ENCODE measurements at places on chromosomes 13 and 19.

DNA sequence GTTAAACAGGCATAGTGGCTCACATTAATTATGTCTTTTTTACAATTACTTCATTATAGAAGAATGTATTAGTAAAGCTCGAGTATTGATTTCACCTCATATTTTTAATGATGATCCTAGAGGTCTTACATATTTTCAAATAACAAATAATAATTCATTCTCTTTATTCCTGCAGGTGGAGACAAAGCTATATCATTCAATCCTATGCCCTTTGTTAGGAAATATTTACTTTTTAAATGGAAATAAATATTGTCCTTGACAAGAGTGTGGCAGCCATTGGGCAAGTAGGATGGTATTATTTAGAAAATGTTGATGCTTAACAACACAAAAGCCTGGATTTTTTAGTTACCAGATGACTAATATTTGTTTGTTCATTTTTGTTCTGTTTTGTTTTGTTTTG is 127.6 kb downstream of the COG6 start:
- peak; percentile 27 for DNase-seq

DNA sequence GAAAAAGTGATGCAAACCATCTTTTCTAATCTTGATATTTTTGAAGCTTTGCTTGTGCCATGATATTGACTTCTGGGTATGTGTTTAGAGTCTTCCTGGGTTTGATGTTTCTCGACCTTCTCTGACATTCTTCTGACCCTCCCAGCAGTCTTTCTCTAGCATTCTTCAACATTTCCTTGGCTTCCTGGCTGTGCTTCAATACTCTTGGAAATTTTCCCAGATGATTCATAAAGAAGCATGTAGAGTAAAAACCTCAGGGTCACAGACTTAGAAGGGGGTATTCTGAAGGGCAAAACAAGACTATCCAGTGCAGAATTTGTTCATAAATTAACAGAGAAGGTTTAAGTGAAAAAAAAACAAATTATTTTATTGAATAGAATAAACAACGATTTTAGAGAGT is 946.3 kb upstream of the PCDH9 start:
- DNase-seq, result no peak

GRCh38 chr19:49879243-49879963 is 1.9 kb downstream of the TBC1D17 start:
- peak; percentile 64 for DNase-seq

DNA sequence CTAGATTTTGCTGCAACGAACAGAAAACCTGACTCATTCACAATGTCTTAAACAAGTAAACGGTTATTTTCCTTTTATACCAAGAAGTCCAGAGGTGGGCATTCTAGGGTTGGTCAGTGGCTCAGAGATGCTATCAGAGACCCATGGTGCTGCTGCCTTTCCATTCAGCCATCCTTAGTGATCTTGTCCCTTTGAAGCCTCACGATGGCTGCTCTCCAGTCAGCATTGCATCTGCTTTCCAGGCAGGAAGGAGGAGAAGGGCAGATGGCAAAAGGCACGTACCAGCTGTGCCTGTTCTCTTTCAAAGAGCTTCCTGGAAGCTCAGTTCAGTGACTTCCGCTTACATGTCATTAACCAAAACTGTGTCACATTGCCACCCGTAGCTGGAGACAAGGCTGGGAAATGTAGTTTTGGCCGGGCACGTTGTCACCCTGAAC is 30.1 kb downstream of the WDFY2 start:
- DNase-seq, result peak; percentile 64

DNA sequence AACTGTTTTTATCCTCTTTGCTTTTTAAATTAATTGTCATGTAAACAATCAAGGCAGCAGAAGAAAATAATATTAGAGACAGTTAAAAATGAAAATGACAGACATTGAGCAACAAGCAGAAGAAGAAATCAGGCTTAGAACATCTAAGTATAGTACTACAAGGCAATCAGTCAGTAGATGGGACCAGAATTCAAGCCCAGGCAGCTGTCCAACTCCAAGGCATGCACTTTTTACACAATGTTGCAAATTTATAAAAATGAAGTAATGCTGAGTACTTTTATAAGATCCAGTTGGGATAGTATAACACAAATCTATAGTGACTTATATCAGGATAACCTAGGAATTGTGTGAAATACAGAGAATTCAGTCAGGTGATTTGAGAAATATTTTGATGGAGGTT is 2815.8 kb downstream of the PCDH9 start:
- DNase-seq, result no peak

DNA sequence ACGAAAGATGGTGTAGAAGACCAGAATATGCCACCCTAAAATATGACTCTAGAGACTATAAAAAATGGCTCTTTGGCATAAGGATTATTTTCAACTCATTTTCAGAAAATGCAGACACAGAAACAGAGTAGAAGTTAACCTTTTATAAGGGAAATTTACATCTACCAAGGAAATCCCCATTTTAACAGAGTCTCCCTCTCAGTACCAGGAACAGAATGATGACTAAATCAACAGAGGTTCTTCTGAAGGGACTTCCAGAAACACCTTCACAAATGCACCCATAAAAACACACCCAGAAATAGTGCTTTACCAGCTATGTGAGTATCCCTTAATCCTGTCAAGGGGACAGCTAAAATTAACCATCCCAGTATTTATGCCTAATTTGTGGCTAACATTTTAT is 29.1 kb downstream of the PLPP2 start:
- no peak for DNase-seq

DNA sequence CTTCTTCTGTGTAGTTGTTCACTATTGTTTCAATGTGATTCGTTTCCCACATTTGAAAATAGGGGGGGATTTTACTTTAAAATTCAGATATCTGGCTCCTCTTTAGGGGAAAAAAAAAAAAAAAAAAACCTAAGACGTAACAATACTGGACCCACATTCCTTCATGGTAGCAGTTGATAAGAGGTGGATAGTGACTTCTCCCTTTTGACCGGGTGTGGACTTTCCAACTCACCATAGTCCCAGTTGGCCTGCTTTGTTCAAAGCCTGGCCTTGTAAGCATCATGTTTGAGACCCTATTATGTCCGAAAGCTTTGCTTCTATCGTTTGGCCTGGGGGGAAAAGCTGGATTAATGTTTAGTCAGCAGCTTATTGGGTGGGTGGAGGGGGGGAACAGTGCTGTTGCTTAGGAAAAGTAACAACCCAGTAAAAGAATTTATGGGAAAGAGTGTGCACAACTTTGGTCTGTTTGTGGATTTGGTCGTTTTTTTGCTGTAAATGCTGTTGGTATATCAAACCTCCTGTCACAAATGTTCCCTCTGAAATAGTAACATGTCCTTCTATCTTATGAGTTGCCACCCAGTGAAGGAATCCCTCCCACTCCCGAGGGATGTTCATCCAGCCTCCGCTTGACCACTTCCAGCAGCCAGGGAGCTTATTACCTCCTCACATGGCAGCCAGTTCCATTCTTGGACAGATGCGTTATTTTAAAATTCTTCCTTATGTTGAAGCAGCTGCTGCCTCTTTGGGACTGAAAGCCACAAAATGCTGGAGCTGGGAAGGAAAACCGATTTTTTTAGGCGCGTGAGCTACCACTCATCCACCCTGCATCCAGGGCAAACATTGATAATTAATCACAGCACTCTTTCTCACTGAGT is 10.4 kb downstream of the SAMD4B start:
- peak; percentile 43 for DNase-seq

DNA sequence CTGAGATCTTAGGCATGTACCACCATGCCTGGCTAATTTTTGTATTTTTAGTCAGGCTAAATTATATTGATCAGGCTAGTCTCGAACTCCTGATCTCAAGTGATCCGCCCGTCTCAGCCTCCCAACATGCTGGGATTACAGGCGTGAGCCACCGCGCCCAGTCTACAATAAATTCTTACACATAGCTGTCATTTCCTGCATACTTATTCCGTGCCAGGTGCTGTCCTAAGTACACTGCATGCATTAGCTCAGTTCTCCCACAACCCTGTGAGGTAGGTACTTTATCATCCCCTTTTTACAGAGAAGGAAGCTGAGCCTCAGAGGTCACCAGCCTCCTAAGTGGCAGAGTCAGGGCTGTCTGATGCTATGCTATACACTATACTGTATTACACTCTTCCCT is 7.2 kb upstream of the RHPN2 start:
- DNase-seq, result no peak

DNA sequence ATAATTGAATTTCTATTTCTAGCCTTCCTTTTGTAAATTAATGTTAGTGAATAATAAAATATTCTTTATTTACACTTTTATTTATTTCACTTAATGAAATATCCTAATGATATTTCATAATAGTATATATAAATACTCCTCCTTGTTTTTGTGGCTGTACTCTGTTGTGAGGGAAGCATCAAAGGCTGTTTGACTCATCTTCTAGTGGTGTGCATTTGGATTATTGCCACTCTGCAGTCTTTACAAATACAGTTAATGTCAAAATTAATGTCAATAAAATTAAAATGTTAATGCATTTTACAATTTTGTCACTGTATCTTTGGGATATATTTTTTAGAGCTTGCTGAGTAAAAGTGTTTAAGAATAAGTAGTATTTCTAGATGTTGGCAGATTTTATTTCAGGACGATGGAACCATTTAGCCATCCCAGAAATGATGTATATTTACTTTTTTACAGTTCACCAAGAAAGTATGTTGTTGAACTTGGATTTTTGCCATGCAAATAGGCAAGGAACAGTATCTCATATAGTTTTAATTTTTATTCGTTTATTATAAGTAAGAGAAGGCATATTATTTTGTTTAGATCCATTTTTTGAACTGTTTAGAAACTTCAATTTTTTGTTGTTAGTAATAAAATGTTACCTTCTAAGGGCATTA is 281.2 kb upstream of the SLITRK6 start:
- no peak for DNase-seq

GRCh38 chr13:109384491-109385241 is 401.7 kb downstream of the IRS2 start:
- DNase-seq, result no peak

GRCh38 chr19:52941941-52942385 is 18.7 kb upstream of the ZNF888 start:
- peak; percentile 71 for DNase-seq

DNA sequence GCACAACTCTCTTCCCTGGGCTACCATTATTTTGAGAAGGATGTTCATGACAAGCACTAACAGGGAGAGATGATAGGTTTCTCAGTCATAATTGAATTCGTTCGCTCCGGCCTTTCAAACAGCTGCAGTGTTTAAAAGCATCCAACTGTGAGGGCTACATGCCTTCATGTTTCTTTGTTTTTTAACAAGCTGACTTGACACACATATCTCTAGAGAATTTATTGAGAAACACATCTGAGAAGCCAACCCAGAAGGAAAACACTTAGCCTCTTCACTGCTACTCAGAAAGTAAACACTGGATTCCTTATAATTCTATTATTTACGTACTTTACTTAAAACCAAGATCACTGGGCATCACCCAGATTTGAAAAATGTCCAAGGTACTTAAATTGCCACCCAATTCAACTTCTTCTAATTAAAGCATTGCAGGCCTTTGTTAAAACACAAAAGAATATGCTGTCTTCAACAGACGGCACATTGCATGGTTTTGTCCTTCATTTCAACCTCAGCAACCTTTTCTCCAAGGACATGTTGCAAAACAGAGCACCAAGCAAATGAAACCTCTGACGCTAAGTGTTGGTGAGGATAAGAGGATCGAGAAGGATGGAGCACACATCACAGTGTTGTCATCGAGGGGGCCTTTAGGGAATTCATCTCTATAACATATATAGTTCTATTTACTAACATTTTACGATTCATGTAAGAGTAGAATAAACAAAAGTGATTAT is 75.8 kb downstream of the TBC1D4 start:
- DNase-seq, result no peak

GRCh38 chr19:16017138-16017490 is 59.2 kb upstream of the TPM4 start:
- no peak for DNase-seq

GRCh38 chr13:39960191-39960590 is 304.7 kb downstream of the COG6 start:
- DNase-seq, result no peak

DNA sequence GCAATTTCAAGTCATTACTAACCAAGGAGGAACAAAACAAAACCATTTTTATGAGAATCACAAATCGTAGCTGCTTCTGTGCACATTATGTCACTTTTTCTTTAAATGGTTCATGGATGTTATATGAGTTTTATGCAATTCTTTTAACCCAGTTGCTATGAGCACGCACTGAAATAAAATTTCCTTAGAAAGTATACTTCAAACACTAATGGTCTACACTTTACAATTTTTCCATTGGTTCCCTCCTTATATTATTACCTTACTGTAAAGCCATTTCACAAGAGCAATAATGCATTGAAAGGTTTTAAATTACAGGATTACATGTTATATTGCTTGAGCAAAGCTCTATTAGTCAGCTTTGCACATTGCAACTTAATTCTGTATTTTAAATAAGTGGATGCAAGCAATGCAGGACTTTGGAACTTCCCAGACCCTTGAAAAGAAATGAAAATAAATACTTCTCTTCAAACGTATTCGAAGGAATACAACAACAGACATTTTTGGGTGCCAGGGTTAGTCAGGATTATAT is 318.7 kb downstream of the PCDH9 start:
- DNase-seq, result no peak

- DNase-seq, result peak; percentile 74
These were observed 97.3 kb downstream of the SERP2 start for GRCh38 chr13:44470638-44471562.

DNA sequence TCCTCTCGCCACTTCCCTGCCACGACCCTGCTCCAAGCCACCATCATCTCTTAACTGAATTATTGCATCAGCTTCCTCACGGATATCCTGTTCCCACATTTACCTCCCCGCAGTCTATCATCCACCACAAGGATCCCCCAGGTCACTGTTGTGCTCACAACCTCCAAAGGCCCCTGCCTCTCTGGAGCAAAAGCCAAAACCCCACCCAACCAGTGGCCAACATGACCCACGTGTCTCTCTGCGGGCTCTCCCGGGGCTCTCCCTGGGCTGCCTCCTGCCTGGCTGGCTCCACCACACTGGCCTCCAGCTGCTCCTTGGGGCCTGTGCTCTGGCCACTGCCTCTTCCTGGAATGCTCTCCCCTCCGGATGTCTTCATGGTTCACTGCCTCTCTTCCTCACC is 809.3 kb downstream of the UQCRFS1 start:
- no peak for DNase-seq

DNA sequence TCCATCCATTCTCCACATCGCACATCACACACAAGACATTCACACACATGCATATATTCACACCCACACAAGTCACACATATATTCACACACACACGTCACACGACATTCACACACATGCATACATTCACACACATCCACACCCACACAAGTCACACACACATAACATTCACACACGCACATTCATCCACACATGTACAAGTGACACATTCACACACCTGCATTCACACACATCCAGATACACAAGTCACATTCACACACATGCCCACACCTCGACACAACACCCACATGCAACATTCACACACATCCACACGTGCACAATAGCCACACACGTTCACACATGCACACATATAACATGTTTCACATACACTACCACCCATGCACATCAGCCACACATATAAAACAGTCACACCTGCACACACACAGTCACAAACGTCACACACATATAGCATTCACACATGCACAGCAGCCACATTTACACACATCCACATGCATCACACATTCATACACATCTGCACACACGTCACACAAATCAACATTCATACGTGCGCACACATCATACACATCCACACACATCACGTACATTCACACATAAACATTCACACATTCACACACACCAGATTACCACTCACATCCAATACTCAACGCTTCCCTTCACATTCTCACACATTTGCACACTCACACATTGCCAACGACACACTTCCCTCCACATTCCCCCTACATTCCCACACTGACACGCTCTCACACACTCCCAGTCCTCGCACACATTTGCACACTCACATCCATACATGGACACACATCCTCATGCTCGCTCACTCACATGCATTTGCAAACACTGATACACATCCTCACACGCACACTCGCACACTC is 41.0 kb downstream of the ANKRD10 start:
- no peak for DNase-seq

Measured in hematopoietic multipotent progenitor cell treated with erythropoietin and hydrocortisone succinate and interleukin-3 and kit ligand, for 4 days (in vitro differentiated cells).